Stimulated activated CD8-positive, alpha-beta memory T cell treated with anti-CD3 and anti-CD28 coated beads, Interleukin-15, amount 100 ng/mL, for 1 hour (primary cell): ENCODE measurements at places on chromosomes 2 and 18.

- no peak for DNase-seq
Observed at GRCh38 chr2:112174383-112174782, 36.2 kb downstream of the FBLN7 start.

DNA sequence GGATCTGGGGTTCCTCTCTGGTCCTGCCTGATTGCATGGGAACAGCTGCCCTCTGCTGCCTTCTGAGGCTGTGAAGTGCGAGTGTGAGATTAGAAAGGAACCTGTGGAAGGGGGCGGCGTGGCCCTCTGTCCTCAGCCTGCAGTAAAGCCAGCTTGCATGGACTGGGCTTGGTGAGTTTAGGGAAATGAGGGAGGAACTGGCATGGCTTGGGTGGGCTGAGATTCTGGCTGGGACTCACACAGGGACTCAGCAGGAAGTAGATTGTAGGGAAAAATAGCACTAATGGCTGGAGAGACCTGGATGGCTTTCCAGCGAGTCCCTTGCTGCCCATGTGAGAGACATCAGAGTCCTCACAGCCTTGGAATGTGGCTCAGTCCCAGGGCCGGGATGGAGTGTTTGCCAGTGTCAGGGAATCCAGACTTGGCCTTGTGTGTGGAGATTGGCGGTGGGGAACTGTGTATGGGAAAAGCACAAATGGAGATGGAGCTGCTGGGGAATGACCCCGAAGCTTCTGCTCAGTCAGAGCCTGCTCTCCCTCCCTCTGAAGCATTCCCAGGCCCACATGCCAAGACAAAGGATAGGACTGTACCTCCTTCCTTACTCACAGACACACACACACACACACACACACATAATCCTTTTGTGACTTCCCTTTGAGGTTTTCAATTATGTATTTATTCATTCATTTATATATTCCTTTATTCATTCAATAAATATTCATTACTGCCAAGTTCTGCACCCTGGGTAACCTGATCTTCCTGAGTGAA lies 115.4 kb downstream of the ACAA2 start:
- DNase-seq = no peak

DNA sequence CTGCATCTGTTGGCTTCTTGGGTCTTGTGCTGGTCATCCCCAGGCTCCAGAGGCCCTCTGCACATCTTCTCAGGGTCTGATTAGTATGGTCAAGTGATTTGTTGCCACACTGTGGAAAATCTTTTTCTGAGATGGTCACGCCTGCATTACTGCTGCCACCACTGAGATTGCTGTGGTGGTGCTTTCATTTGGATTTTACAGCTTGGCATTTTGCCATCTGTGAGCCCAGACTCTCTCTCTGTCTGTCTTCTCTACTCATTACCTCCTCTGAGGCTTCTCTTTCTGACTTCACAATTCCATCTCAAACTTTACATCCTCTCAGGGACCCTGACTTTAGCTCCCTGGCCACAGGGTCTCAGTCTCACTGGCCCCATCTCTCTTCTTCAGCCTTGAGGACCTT lies 154.6 kb downstream of the LRRTM1 start:
- no peak for DNase-seq

DNA sequence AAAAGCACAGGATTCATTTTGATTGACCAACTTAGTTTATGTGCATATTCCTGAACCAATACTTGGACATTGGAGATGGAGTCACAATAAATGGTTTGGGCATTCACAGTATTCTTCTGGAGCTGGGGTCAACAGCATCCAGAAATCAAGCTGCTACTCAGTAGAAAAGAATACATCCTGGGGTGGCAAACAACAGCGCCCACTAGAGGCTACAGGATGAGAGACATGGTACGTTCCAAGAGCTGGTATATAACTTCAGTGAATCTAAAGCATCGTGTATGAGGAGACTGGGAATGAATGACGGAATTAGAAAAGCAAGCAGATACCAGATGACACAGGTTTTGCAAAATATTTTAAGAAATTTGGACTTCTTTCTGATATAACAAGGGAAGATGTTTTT lies 142.9 kb upstream of the FIGN start:
- no peak for DNase-seq

GRCh38 chr2:57828221-57828620 lies 218.4 kb upstream of the VRK2 start:
- DNase-seq = no peak

GRCh38 chr18:10591896-10592295 lies 66.1 kb downstream of the NAPG start:
- DNase-seq = no peak
